Mucosa of gallbladder (tissue), 1 donor: ENCODE measurements at places on chromosomes 16 and 17. TPM values are rescaled to one million over a fixed set of nuclear protein-coding genes. Genes with fewer than 3 reads are reported as not detected.

DNA sequence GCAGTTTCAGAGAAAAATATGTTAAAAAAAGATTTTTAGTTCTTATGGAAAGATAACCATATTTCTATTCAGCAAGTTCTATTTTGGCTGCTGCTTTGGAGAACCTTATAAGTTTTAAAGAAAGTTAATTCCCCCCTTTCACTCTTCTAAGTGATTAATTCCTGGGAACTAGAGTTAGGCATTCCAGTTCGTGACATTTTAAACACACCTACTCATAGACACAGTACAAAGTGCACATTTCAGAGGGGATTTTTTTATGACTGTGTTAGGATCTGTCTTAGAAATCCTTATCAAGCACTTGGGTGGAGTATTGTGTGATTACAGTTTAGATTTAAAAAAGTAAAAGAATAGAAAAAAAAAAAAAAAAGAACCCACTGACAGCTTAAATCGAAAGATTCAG, 3.5 kb upstream of the CDH11 start:
- no peak for DNase-seq

DNA sequence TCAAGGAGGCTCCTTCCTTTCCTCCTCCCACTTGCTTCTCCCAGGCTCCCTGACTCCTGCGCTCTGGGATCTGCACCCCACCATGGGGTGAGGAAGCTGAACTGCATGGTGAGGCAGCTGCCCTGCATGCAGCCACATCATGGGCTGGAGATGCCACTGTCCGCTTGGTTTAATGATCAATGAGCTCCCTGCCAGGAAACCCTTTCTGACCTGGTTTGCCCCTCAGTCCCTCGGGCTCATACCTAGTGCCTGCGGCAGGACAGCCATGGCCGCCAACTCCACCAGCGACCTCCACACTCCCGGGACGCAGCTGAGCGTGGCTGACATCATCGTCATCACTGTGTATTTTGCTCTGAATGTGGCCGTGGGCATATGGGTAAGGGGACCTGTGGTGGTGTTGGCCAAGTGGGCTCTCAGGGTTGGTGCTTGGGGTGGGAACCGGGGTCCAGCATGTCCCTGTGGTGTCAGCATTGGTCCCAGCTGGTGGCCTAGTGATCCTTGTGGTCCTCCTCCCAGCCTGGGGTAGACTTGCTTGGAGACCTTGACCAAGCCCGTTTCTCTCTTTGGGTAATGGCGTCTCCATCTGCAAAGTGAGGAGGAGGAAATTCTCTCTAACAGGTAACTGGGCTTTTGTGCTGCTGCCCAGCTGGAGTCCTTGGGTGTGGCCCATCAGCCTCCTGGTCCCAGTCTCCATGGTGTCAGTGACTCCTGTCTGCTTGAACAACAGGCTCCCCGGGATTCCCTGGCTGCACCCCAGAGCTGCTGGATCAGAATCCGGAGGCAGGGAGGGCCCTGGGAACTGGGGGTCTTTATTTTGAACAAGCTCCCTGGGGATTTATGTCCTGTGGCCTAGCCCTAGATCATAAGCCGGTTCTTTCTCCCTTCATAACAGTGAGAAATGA, at the start of gene SLC5A10:
Gene SLC5A10, plus strand, starts transcription at position 225 of the 902 bp plus-strand sequence. Its CDS starts 41 bp downstream, at position 266.
- DNase-seq = no peak

DNA sequence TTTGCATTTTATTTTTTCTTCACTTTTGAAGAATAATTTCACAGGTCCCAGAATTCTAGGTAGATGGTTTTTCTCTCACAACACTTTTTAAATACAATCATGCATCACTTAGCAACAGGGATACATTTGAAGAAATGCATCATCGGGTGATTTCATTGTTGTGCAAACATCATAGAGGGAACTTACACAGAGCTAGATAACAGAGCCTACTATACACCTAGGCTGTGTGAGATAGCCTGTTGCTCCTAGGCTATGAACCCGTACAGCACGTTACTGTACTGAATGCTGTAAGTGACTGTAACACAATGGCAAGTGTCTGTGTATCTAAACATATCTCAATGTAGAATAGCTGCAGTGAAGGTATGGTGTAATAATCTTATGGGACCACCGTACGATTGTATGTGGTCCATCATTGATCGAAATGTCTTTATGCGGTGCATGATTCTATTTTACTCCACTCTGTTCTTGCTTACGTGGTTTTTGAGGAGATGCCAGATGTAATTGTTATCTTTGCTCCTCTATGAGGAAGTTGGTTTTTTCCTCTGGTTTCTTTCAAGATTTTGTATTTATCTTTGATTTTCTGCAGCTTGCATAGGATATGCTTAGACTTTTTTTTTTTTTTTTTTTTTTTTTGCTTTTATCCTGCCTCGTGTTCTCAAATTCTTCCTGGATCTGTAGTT, 35.5 kb upstream of the TMEM92 start:
- DNase-seq = no peak

- DNase-seq = no peak
These were observed 17.3 kb downstream of the FBXO31 start for GRCh38 chr16:87366288-87366687.

DNA sequence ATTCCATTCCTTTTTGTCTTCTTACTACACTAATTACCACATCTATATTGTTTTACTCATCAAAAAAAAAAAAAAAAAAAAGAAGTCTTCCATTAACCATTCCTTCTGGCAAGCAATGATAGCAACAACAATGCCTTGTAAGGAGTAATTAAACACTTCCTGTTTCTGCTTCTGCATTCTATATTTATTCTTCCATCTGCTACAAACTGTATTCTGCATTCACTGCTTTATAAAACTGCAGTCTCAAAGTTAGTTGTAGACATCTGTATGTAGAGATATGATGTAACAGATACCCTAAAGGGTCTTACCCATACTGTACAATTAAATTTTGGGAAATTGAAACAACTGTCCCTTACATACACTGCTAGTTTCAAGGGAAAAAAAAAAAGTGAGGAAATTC, 28.7 kb upstream of the ABCA6 start:
- no peak for DNase-seq

- DNase-seq = no peak
These were observed at the start of gene TBC1D16 for GRCh38 chr17:80035687-80035936. TBC1D16 (minus strand) TSS chr17:80035872; CDS start chr17:80013547, 22,325 bp downstream.

GRCh38 chr16:26672206-26672605, 394.5 kb upstream of the C16orf82 start:
- DNase-seq = no peak

The STX1B gene
- total RNA-seq = 0.58 TPM

DNA sequence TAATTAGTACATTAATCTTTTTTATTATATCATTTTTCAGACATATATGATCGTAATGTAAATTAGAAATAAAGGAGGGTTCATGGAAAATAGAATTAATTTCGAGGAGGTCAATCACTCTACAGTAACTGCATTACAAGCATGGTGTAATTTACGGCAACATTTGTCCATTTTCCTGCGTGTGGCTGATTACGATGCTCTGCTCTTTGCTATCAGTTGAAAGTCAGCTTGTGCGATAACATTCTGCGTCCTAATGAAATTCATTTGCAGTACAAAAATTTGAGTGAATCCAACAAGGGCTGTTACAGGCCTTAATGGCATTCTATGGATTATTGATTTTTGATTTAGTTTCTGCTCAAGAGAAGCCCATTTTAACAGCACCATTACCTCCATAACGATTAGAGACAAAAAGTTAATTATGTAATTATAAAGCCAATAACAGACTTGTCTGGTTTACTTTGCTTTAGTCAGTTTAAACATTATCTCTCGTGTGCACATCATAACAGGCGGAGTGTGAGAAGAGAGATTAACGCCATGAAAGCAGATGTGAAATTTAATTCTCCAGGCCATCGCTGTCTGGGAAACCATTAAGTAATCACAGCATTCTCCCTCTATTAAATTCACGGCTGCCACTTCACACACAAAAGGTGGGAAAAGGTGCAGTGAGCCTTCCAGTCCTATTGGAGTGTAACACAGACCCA, 256.4 kb upstream of the IRX3 start:
- no peak for DNase-seq

DNA sequence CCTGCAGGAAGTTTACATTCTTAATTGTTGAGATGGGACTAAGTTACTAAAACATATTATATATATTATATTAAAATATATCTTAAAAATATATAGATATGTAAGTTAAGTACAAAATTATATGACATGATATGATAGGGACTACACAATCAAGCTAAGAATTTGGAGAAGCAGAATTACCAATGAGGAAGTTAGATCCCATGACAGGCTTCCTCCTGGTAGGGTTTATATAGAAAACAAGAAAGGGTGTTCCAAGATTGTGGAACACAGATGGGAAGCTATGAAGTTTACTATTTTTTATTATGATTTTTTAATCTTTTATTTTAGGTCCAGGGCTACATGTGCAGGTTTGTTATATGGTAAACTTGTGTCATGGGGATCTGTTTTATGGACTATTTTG, 260.8 kb upstream of the ZFHX3 start:
- DNase-seq = no peak

- DNase-seq = no peak
These were observed 652 bp downstream of the RPS15A start for GRCh38 chr16:18789515-18789849.

DNA sequence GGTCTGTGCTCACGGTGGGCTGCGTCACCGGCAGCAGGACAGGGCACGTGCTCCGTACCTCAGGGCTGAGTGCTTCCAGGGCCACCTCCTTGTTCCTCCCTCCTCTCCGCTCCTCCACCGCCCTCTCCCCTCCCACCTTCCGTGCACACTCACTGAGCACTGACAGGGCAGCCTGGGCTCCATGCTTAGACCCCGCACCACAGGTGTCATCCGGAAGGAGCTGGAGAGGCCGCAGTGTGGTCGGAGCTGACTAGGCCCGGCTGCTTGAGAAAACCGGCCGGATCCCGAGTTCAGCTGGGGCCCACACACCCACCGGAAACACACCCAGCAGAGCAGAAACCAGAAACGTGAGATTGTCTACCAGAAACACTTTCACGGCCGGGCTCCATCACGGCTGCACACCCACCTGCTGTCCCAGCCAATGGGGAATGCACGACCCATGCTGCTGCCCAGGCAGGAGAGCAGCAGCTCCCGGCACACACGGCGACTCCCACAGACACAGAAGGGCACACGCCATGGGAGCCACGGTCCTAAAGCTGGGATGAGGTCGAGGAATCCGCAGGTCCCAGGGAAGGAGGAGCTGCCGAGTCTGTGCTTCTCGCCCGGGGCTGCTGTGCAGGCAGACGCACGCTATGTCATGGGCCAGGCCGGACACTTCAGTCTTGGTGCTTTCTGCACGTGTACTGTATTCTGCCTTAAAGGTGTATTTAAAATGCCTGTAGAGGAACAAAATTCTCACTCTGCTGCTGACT, 55.0 kb upstream of the ZNF469 start:
- no peak for DNase-seq

The TMEM114 gene
- not detected for total RNA-seq

GRCh38 chr17:82689077-82689476, 9.4 kb downstream of the RAB40B start:
- DNase-seq = no peak

DNA sequence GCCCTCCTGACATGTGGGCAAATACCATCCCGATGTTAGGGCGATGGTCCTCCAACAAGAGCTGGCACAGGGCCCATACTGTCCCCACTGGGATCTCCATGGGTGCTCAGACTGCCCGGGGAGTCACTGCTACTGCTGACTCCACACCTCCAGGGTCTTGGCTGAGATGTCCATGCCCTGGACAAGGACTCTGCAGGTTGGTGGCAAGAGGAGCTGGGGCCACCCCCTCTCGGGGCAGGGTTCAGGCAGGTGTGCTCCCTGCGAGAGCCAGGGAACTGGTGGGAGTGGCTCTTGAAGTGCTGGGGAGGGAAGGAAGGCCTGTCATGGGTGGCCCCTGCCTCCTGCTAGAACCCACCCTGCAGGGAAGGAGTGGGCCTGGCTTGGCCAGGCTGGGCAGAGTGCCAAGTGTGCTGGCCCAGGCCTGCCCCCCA, 6.4 kb downstream of the CASKIN2 start:
- DNase-seq = no peak

DNA sequence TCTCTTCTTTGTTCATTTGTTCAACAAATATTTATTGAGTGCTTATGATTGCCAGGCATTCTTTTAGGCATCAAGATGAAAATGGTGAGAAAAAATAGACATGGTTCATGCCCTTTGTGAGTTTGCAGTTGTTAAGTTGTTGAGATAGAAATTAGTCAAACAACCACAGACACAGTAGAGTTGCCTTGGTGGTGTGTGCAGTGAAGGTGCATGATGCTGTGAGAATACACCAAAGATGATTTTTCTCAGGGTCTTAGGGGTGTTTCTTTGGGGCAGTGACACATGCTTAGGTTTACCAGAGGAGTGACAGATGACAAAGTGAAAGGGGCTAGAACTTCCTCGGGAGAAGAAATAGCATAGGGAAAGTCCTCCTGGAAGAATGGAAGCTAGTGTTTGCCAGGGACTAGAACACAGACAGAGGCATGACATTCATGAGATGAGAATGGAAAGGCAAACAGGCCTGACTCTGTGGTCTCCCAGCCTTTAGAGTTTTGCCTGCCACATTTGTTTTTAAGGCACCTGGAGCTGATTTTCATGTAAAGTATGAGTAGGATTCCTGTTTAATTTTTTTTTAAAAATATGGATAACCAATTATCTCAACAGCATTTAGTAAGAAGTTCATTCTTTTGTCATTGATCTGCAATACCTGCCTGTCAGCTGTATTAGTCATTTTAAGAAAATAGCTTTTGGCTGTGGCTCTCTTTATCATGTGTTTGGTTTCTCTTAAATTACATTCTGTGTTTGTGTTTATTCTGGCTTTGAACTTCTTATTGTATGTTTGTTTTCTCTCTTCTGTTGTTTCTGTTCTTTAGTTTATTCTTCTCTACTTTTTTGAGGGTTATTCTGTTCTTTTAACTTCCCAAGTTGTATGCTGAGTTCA, 36.6 kb downstream of the CYLD start:
- DNase-seq = no peak

DNA sequence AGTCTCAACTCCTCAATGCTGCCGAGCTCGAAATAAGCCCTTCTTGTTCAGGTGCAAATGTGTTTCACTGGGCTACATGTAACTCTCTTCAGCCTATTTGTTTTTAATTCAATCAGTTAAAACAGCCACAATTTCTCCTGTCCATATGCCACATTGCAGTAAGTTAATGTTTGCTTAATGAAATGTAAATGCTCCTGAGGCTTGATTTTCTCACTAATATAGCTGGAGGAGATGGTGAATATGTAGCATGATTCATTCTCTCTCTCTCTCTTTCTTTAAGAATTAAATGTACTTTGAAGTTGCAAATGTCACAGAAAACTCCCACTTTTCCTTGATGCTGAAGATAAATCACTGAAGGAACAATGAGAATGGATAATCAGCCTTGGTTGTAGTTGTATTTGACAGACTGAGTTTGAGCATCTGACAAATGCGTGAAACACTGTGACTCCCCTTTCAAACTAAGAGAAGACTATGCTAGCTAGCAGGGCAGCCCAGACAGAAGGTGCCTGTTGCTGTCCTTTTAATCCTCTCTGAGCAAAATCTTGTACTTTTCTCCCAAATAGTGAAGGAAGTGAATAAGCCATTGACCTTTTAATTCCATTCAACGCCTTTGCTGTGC, 161.8 kb downstream of the ANKFN1 start:
- no peak for DNase-seq

The GNGT2 gene
- total RNA-seq = 3.4 TPM
